ENCODE measurements at places on chromosomes 3 and 15.

- no peak for DNase-seq
Measured at GRCh38 chr3:148922467-148922866, 57.4 kb downstream of the CPA3 start.

- DNase-seq, result no peak
Measured at GRCh38 chr15:67019884-67020520, 45.4 kb upstream of the SMAD3 start.

- no peak for DNase-seq
Measured at GRCh38 chr3:156010829-156011228, 109.5 kb upstream of the KCNAB1 start.

GRCh38 chr3:16464511-16465148 lies 48.9 kb downstream of the RFTN1 start:
- no peak for DNase-seq

DNA sequence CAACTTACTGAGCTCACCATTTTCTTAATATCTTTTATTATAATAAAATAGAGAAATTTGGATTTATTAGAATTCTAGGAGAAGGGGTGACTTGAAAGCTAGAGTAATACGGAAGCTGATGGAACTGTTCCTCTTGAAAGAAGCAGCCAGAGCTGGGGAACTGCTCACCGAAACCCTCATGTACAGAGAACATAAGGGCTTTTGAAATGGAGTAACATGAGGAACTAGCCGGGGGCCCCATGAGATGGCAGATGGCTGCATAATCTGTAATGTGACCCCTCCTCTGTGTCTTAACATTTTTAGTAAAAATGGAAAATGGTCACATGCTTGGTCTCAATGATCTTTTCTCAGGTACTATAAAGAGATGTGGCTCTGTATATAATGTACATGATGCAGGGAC lies 15.7 kb upstream of the DYNC1LI1 start:
- no peak for DNase-seq

DNA sequence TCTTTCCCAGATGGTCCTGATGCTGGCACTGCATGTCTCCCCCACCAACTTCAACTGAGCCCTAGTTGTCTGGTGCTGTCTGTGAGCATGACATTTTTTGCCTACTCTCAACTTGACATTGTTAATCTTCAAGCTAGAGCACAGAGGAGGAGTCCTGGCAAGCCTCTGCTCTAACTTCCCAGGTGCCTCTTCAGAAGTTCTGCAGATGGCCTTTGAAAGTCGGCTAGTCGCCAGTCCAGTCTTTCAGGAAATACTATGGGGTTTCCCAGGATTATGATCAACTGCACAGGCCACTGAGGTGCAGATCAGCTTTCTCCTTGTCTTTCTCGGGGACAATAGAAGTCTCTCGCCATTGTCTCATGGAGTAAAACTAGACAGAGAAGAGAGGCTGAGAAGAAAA lies 86.7 kb downstream of the ST8SIA2 start:
- no peak for DNase-seq

All from activated naive CD8-positive, alpha-beta T cell treated with anti-CD3 and anti-CD28 coated beads, Interleukin-2, amount 10 ng/mL, durations not matched to agents 7 days and 5 days (primary cell).